ENCODE measurements at places on chromosomes 11 and 22. TPM values are rescaled to one million over a fixed set of nuclear protein-coding genes. Genes with fewer than 3 reads are reported as not detected.

DNA sequence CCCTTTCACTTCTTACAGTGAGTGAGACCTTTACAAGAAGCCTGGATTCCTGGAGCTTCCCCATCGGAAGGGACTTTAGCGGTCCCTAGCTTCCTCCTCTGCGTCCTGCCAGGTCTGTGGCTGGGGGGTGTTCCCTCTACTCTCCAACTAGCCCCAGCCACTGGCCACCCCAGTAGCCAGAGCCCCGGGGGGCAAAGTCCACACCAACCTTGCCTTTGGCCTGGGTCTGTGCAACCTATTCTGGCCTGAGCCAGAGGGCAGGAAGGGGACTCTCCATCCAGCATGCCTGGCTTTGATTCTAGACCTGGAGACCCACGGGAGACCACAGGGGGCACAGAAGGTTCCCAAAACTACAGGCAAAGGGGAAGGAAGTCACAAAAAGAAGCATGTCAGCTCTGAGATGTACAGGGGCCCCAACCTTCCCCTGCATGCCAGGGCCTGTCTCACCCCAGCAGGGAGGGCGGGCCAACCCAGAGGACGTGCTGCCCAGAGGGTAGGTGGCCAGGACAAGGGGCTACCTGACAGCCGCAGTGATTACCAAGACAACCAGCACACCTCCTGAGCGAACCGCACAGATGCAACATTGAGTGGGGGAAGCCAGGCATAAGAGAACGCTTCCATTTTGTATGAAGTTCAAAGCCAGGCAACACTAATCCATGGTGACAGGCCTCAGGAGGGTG is 52.4 kb downstream of the DSCAML1 start:
- no peaks in the 10 kb centered on the region for H3K27me3 ChIP-seq
- no peak overlapping the region for H3K27ac ChIP-seq
- H3K36me3 ChIP-seq = no peaks in the 10 kb centered on the region
- H3K4me3 ChIP-seq = no peak overlapping the region

NCF4 gene
- total RNA-seq = 1.5 TPM

DNA sequence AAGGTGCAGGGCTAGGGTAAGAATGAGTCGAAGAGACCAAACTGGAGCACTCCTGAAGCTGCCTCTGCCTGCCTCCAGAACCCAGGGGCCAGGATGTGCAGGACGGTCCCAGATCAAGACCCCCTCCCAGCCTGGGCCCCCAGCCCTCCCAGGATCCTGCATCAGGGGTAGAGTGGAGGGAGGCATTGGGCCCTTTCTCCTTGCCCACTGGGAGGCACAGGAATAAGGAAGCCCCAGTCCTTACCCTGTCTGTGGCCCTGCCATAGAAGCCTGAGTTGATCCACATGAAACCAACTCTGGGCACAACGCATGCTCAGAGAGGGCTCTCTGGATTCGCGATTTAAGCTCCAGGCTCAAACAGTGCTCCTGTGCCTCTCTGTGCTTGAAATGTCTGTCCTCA is 661.8 kb upstream of the B3GAT1 start:
- H3K27ac ChIP-seq = no peak overlapping the region
- no peaks in the 10 kb centered on the region for H3K27me3 ChIP-seq
- no peaks in the 10 kb centered on the region for H3K4me1 ChIP-seq
- no peaks in the 10 kb centered on the region for H3K36me3 ChIP-seq
- H3K4me3 ChIP-seq = no peak overlapping the region

DNA sequence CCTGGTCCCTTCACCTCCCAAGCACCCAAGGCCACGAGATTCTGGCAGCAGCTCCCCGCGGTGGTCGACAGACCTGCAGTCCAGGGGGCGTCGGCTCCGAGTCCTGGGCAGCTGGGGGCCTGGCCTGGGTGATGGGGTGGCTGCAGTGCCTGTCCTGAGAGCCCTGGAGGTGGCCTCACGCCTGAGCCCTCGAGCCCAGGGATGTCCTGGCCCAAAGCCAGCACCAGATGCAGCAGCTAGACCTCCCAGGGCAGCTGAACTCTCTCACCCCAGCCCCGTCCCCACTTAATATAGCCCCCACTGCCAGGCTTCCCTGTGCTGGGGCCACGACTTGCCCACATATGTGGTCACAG is 6.6 kb downstream of the LMNTD2 start:
- no peak overlapping the region for H3K27ac ChIP-seq
- H3K4me3 ChIP-seq = no peak overlapping the region
- no peak for DNase-seq
- no peaks in the 10 kb centered on the region for H3K36me3 ChIP-seq

- no peak overlapping the region for H3K4me3 ChIP-seq
- peak; percentile 65 for DNase-seq
- H3K4me1 ChIP-seq = peaks cover 17% of the 10 kb centered on the region
- no peak overlapping the region for H3K27ac ChIP-seq
Measured at GRCh38 chr11:115409691-115410220, 94.5 kb downstream of the CADM1 start.

DNA sequence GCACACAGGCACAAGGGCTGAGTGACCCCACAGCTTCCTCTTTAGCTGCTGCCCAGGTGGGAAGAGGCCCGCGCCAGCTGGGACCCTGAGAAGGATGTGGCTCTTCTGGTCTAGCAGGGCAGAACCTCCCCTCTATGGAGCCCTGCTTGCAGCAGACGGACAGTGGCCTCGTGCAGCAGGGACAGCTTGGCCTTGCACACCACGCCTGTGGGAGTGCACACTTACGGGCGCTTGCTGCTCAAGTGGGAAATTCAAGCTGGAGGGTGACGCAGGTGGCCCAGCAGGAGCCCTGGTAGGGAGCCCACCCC is 971.4 kb downstream of the BRD1 start:
- no peaks in the 10 kb centered on the region for H3K4me1 ChIP-seq
- no peaks in the 10 kb centered on the region for H3K36me3 ChIP-seq
- H3K27ac ChIP-seq = no peak overlapping the region
- no peak for DNase-seq
- no peaks in the 10 kb centered on the region for H3K27me3 ChIP-seq

CFAP300 gene
- total RNA-seq = 1.5 TPM

DNA sequence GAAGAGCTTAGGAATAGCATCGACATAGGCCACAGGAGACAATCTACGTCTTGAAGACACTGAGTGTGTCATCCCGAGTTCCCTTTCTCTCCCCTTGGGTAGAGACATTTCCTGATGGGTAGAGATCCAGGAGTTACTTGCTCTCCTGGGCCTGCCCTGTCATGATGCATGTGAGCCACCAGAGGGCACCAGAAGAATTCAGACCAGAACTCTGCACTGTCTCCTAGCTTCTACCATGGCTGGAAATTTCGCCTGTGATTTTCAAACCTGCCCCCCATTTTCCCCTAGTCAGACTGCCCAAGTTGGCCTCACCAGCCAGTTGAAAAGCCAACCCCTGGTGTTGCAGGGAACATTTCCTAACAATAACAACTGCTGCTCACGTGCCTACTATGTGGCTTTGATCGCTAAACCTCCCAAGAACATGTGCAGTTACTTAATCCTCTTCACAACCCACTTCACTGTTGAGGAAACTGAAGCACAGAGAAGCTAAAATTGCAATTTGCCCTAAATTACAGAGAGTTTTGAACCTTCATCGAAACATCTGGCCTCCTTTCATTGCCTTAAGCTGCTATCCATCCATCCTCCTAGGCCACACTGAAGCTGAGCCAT is 47.2 kb downstream of the C11orf58 start:
- peak; percentile 84 for DNase-seq
- H3K4me3 ChIP-seq = no peak overlapping the region

DNA sequence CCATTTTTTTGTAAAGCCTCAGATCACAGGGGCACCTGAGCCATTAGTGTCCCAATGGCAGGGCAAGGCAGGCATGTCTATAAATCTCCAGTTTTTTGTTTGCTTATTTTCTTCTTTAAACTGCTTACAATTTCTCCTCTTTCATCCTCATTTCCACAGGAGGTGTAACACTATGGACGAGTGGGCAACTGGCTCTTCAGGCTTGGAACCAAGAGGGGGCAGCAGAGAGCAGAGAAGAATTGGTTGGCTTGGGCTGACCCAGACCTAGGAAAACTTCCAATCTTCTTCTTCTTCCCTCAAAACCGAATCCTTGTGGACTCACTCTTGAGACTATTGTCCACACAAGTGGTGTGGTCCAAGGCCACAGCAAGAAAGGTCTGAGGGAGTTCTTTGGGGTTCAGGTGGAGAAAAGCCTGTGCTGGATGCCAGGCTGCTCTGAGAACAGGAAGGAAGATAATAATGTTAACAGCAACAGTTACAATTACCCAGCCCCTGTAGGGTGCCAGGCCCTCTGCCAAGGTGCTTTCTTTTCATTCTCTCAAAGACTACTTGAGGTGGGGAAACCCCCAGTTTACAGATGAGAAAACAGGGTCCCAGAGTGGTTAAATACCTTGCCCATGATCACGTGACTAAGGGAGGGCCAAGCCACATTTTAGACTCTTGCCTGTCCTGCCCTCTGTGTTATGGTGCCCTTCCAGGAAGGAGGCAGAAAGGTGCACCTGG is 70.7 kb upstream of the E2F8 start:
- no peaks in the 10 kb centered on the region for H3K27me3 ChIP-seq
- no peaks in the 10 kb centered on the region for H3K36me3 ChIP-seq
- H3K4me1 ChIP-seq = no peaks in the 10 kb centered on the region
- H3K27ac ChIP-seq = no peak overlapping the region

VWCE gene
- 6.7 TPM for total RNA-seq

- H3K4me1 ChIP-seq = no peaks in the 10 kb centered on the region
- no peaks in the 10 kb centered on the region for H3K36me3 ChIP-seq
- no peak overlapping the region for H3K4me3 ChIP-seq
Measured at GRCh38 chr11:94046796-94047195, 25.6 kb downstream of the HEPHL1 start.

SAA4 gene
- total RNA-seq = 73.8 TPM

- no peaks in the 10 kb centered on the region for H3K36me3 ChIP-seq
- DNase-seq = no peak
- H3K4me1 ChIP-seq = peaks cover 9% of the 10 kb centered on the region
Measured at GRCh38 chr22:33873186-33873585, 47.1 kb downstream of the LARGE1 start.

DNA sequence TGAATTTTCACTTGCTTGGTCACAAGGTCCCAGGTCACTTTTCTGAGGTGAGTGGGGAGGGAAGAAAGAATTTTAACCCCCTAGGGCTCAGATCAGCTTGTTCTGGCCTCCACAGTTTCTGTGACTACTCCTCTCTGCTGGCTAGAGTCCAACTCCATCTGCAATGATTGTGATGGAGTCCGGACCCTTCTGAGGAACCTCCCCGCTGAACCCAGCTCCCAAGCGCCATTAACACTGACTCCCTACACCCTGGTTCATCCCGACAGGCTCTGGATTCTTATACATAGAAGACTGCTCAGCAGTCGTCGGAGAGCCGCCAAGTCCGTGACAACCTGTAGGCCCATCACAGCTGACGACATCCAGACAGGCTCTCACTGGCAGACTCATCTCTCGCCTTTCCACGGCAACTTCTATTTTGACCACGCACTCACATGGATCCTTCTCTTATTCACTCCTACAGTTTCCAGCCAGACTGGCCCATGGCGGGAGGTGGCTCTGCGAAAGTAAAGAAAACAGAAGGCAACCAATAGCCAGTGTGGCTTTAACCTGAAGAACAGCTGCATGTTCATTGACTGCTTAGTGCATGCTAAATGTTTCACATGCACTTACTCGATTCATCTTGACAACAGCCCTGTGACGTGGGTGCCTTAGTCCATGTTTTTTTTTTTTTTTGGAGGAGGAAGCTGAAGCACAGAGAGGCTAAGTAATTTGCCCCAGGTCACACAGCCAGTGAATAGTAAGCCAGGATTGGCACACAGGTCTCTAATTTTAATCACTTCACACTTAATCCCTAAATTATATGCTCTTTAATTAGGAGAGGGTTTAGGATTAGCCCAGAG is 68.0 kb upstream of the PRDM11 start:
- H3K27ac ChIP-seq = no peak overlapping the region
- peak; percentile 32 for DNase-seq
- no peaks in the 10 kb centered on the region for H3K36me3 ChIP-seq
- H3K4me1 ChIP-seq = no peaks in the 10 kb centered on the region

GRCh38 chr11:133153031-133153430 is 379.3 kb downstream of the OPCML start:
- H3K27ac ChIP-seq = no peak overlapping the region
- no peaks in the 10 kb centered on the region for H3K36me3 ChIP-seq
- no peaks in the 10 kb centered on the region for H3K4me1 ChIP-seq
- DNase-seq = no peak
- peaks cover 35% of the 10 kb centered on the region for H3K27me3 ChIP-seq
- H3K4me3 ChIP-seq = no peak overlapping the region

RDX gene
- 102 TPM for total RNA-seq

PPFIBP2 gene
- total RNA-seq = 55.8 TPM

DNA sequence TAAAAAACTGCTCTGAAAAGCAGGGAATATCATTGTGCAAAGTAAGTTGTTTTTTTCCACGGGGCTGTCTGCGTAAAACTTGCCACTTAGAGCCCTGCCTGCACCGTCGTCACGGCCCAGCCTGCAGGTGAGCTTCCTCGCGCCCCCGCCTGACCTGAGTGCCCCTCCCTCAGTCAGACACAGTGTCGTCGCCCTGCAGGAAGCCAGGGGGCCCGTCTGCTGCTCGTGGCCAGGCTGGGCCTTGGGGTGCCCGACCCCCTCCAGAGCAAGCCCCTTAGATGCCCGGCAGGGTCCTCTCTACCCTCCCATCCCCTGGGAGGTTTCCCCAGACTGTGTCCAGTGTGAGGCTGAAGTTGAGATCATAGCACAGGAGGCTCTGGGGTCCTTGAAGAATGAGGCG is 31.6 kb downstream of the SBF1 start:
- no peaks in the 10 kb centered on the region for H3K4me1 ChIP-seq
- H3K27ac ChIP-seq = no peak overlapping the region
- no peaks in the 10 kb centered on the region for H3K36me3 ChIP-seq
- no peak overlapping the region for H3K4me3 ChIP-seq
- no peaks in the 10 kb centered on the region for H3K27me3 ChIP-seq

PATE2 gene
- total RNA-seq = not detected

SCO2 gene
- 4.1 TPM for total RNA-seq

GRCh38 chr22:25085156-25085555 is 114.5 kb upstream of the CRYBB3 start:
- no peaks in the 10 kb centered on the region for H3K36me3 ChIP-seq
- peak overlapping the region; percentile 44 for H3K27ac ChIP-seq
- H3K4me3 ChIP-seq = no peak overlapping the region
- H3K27me3 ChIP-seq = no peaks in the 10 kb centered on the region

MYO7A gene
- total RNA-seq = 9.8 TPM

CEP126 gene
- total RNA-seq = 2.2 TPM

- H3K4me1 ChIP-seq = peaks cover 6% of the 10 kb centered on the region
- H3K27me3 ChIP-seq = no peaks in the 10 kb centered on the region
- no peaks in the 10 kb centered on the region for H3K36me3 ChIP-seq
- DNase-seq = no peak
Measured at GRCh38 chr11:127620671-127621070, 620.1 kb upstream of the KIRREL3 start.

DNA sequence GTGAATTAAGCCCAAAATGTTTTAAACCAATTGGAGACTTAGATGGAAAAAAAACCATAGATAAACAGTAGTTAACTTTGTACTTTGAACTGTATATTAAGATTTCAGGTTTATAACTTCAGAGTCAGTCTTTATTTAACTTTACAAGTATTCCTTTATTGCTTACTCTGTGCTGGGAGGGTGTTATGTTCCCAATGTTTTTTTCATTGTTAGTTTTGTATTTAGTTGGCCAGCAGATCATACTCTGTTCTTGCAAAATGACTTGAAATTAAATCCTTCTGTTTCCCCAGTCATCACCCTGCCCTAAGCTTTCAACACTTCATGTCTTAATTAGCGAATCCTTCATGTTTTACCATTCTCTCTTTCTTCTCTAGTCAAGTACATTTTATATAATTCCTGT is 25.3 kb downstream of the SIK2 start:
- H3K27ac ChIP-seq = peak overlapping the region; percentile 2
- no peak for DNase-seq
- H3K4me3 ChIP-seq = no peak overlapping the region
- H3K36me3 ChIP-seq = no peaks in the 10 kb centered on the region
- no peaks in the 10 kb centered on the region for H3K27me3 ChIP-seq
- H3K4me1 ChIP-seq = peaks cover 39% of the 10 kb centered on the region

Data from hepatocyte (in vitro differentiated cells).